ENCODE measurements at places on chromosomes 7 and 10.
A peak's percentile ranks its signal among the peaks of the same experiment; 100 is the strongest.

DNA sequence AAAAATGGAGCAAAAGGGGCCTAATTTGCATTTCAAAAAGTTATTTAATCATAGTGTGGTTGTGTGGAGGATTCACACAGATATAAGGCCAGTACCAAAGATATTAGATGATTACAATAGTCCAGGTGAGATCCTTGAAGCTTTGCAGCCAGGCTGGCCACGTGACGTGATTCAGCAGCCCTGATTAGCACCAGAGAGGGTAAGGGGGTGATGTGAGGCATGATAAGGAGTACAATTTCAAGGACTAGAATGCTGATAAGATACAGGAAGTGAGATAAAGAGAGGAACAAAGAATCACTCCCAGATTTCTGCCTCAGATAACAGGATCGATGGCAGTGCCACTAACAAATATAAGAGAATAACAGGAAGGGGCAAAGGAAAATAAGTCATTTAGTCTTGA lies 108.4 kb upstream of the PALS2 start:
- no peak for DNase-seq

DNA sequence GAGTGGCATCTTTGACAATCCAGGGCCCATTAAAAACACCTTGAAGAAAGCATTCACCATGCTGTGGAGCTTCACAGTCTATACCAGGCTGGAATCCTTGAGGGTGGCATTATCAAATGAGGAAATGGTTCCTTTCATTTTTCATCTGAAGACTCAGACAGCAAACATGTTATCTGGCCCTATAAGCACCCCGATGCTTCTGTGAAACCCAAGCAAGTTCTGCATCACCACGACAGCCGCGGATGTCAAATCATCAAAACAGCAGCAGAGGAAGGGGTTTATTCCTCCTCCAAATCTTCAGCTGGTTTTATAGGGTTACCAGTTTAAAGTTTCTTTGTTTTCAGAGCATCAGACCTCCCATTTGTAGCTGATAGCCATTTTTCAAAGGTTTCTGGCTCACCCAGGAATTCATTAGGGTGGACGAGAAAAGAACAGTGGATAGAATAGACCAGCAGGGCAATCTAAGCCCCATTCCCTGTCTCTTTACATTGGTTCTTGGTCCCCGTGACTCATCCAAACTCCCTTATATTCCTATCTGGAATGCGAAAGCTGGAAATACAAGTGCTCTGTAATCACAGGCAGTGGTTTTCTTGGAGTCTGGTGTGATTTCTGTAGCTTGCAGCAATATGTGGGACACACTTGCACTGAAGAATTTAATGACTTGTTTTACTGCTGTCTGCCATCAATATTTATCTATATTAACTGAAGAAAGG lies 217.9 kb downstream of the SKAP2 start:
- DNase-seq, result no peak

DNA sequence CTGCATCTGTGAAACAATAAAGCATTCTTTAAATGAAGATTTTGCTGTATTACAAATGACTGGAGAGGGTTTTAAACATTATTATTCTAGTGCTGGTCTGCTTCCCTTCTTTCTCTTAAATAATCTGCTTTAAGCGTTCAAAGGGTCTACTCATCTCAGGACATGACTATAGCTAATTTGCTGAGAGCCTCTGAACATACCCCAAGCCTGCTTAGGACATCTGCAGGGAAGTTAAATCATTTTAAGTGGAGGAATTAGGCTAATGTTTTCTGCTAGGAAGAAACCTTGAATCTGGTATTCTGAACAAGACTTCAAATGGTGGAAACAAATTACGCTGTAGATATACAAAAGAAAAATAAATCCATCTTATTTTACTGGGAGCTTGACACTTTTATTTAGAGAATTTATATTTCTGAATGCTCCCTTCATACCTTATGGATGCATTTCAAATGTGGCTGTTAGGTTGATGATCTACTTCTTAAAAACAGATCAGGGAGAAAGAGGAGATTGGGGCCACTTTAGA lies 124.4 kb upstream of the ITGB1 start:
- DNase-seq, result no peak

DNA sequence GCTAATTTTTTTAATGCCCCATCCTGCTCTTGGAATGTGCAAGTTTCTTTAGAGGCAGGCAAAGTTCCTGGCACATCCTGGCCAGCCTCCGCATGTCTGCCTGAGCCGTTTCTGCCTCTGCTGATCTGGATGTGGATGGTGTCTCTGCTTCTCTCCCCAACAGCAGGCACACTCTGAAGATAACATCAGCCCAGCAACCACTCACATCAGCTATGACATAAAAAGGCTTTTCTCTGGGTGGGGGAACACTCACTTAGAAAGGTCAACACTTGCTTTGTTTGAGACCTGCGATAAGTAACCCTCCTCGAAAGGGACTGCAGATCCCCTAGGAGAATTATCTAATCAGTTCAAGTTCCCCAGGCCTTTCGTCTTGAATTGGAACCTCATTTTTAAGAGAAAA lies 142.9 kb downstream of the FGFR2 start:
- DNase-seq, result no peak

GRCh38 chr7:107768263-107768662 lies 24.3 kb downstream of the CBLL1 start:
- DNase-seq, result no peak

GRCh38 chr10:85651497-85651882 lies 715.1 kb downstream of the GRID1 start:
- no peak for DNase-seq

- no peak for DNase-seq
Measured at GRCh38 chr10:102804382-102805055, 32.7 kb downstream of the CYP17A1 start.

GRCh38 chr7:101605611-101606497 lies 23.2 kb downstream of the MYL10 start:
- DNase-seq, result no peak

- DNase-seq, result no peak
Measured at GRCh38 chr10:99403674-99404073, 26.8 kb downstream of the GOT1 start.

- DNase-seq, result peak; percentile 78
Measured at GRCh38 chr7:17769918-17770317, 170.4 kb downstream of the SNX13 start.

DNA sequence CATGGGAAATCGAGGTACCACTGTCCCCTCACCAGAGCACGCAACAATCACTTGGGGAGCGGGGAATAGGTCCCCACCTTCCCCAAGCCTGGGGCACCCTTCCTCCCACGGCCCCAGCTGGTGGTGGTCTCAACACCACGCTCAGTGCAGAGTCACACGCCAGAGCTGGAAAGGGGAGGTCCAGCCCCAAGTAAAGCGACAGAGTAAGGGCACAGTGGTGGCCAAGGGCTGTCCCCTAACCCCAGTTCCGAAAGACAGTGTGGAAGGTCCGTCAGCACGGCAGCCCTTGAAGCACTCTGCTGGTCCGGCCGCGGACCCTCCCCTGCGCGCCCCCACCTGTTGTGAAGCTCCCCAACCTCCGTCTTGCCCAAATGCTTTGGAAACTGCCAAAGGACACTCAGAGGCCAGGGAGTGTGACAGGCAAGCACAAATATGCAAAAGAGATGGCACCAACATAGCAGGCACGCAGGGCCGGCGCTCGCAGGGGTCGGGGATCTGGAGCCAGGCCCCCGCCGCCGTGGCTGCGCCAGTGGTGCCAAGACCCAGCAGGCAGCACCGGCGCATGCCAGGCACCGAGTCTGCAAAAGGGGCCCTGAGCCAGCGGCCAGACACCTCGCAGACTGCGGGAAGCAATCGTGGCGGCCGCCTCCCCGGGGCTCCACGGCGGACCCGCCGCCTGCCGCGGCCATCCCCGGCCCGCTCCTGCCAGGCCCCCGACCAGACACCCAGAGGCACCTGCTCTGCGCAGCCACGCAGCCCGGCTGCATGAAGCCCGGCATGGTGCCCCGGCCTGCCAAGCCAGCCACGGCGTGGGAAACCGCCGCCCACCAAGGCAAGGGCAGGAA lies 51.6 kb upstream of the SRRM3 start:
- no peak for DNase-seq

DNA sequence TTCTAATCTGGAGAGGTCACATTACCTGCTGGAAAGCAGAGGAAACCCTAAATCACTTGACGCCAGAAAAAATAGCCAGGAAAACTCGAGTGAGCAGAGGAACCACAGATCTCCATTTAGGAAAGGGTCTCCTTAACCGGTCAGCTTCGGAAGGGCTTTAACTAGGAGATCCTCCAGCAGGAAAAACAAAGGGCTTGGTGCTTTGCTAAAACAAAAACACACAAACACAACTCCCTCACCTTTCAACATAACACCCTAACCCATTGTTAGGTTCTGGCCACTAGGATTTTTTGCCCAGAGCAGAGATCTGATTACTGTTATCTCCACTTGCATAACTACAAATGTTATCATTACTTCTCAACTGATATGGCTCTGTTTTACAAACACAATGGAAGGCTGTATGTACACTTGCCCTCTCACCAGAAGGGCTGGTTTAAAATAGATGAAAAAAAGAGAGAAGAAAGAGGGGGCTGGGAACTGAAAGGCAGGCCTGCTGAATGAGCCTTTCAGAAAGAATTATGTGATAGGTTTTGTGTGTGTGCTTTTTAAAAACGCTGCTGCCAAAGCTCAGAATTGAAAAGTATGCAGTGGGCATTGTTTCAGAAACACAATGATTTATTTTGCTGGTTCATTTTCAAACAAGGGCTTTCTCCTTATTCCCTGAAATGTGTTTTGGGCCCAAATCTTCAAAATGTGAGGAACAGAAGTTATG lies 161.5 kb downstream of the FGFR2 start:
- DNase-seq, result no peak

DNA sequence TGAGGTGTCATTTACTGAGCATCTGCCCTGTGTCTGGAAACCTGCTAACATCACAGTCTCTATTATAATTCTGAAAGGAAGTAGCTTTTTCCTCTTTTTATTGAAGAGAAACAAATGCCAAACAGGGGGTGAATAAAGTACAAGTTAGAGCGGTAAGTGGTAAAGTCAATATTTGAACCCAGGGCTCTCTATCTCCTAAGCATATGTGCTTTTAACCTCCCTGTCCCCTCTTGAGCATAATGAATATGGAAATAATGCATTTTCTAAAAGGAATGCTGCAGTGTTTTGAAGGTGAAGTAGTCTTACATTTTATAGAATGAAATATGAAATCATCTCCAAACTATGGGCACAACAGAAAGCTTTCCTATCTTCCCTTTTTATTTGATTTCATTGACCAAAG lies 196.7 kb downstream of the KIAA1217 start:
- no peak for DNase-seq

GRCh38 chr7:84549409-84549808 lies 354.8 kb upstream of the SEMA3A start:
- DNase-seq, result no peak

- DNase-seq, result no peak
Measured at GRCh38 chr7:22569586-22570321, 69.8 kb upstream of the STEAP1B start.

- DNase-seq, result no peak
Measured at GRCh38 chr10:63600540-63600939, 79.3 kb downstream of the REEP3 start.

DNA sequence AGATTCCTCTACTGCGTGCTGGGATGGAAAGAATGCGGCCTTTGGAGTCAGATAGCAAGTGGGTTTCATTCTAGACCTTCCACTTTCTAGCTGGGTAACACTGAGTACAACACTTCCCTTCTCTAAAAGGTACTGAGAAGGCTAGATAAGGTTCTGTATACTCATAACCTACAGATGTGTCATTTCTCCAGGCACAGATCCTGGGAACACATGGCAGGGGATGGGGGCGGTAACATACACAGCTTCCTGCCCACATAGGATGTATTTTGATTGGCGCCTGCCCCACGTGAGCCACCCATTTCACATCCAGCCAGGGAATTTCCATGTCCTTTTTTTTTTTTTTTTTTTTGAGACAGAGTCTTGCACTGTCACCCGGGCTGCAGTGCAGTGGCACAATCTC lies 31.8 kb downstream of the KLRG2 start:
- DNase-seq, result no peak

GRCh38 chr7:47521816-47522561 lies 59.9 kb downstream of the TNS3 start:
- DNase-seq, result no peak

DNA sequence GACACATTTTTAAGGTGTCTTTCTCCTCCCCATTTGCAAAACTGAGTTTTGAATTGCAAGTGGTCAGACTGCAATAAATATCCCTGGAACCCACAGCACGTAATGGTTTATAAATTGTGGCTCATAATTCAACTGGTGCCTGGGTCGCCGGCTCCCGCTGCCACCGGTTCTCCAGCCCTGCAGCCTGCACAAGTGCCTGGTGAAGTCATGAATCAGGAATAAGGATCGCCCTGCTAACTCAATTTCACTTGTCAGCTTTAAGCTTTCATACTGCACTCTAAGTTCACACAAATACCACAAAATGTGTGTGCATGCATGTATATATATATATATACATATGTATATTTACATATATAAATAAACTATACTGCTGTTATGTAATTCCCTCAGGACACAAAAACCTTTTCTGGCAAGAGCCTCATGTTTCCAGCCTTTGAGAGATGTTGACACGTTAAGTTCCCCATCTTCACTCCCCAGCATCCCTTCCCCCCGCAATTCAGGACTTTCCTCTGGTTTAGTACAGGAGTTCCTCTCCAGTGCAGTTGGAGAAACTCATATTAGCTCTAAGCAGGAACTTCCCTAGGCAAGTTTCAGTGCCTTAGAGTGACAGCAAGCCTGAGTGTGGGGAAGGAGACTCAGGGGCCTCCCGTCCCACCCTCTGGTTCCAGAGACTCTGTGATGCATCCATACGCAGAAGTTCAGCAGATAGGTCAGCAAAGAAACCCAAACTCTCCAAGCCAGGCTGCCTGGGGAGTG lies 129.2 kb upstream of the UNC5B start:
- DNase-seq, result peak; percentile 5

GRCh38 chr10:96387601-96388000 lies 28.8 kb upstream of the OPALIN start:
- DNase-seq, result no peak

GRCh38 chr10:111833251-111833650 lies 350.3 kb downstream of the GPAM start:
- no peak for DNase-seq

DNA sequence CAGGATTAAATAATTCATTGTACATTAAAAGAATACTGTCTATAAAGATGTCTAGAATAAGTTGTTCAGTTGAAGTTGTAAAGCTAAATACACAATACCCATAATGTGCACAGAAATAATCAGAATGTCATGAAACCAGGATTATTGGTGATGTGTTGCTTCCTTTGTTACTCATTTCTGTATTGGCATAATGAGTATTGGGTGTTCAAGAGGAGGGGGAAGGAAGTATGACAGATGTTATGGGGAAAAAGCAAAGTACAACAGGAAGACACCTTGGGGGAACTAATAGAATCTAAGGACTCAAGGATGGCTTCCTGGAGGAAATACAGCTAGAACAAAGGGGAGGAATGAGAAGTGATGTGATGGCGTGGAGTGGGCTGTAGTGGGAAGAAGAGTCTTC lies 15.0 kb downstream of the ANKRD1 start:
- DNase-seq, result no peak

GRCh38 chr10:129165076-129165720 lies 301.8 kb upstream of the MGMT start:
- no peak for DNase-seq

Data from WTC11 (cell line).